ENCODE measurements at places on chromosomes 2 and 18.

- no peak for DNase-seq
Observed at GRCh38 chr18:35061336-35061735, 20.1 kb downstream of the MAPRE2 start.

DNA sequence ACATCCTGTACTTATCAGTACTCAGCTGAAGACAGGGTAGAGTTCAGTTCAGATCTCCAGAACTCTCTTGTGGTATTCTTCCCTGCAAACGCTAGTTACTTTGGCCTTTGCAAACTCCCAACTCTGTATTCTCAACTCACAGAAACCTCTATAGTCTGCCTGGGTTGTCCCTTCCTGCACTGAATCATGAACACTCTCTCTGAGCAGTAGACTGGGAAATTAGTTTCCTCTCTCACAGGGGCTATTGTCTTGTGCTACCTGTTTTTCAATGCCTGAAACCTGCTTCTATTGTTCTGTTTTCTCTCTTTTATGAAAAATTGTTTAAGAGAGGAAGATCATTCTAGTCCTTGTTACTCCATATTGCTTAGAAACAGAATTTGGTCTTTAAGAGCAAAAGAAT is 134.7 kb downstream of the VIT start:
- no peak for DNase-seq

- DNase-seq = no peak
Observed at GRCh38 chr2:213087040-213087439, 64.4 kb downstream of the IKZF2 start.

- no peak for DNase-seq
Observed at GRCh38 chr2:12824351-12824777, 107.6 kb downstream of the TRIB2 start.

- DNase-seq = no peak
Observed at GRCh38 chr2:153474876-153475435, 3.6 kb downstream of the RPRM start.

GRCh38 chr2:85854166-85854509 is 34.7 kb downstream of the ST3GAL5 start:
- DNase-seq = no peak

- DNase-seq = no peak
Observed at GRCh38 chr2:100786297-100786658, 33.7 kb upstream of the NPAS2 start.

DNA sequence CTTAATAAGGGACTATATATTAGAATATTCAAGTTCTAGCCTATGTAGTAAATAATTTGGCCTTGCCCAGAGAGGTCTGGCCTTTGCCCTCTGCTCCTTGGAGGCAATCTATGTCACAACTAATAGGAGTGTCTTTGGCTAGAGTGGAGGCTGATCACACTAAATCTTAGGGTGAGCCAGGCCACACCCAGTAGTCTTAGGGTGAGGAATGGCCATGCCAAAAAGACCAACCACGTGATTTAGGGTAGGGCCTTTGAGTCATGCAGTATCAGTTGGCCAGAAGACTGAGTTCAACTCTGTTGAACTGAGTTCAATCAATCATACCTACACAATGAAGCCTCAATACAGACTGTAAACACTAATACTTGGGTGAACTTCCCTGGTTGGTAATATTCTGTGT is 26.0 kb upstream of the FLACC1 start:
- DNase-seq = no peak

DNA sequence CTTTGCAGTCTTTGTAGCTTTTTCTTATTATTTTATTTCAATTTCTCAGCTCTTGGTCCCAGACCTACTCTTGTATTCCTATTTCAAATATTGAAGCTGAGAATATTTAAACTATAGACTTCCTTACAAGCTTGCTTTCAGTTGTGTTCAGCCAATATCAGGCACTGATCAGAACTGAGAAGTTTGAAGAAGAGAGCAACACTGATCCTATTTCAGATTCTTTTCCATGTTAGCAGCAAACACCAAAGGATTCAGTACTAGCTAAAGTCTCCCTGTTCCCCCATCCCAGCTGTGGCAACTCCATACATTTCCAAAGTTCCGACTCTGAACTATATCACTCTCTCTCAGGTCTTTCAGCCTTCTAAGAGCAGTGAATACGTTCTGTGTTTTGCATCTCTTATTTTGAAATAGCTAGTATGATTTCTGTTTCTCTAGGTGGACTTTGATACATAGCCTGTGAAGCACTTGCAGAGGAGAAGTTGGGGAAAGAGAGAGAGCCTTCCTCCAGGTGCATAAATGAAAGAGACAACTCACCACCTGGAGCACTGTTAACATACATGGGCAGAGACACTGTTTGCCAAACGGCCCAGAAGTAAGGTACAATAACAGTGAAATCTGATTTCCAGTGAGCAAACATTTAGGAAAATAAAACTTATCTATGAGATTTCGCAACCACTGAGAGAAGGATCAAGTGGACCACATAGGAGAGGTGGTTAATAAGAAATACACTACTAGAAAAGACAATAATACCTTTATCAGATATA is 135.0 kb upstream of the ZNF804A start:
- no peak for DNase-seq

DNA sequence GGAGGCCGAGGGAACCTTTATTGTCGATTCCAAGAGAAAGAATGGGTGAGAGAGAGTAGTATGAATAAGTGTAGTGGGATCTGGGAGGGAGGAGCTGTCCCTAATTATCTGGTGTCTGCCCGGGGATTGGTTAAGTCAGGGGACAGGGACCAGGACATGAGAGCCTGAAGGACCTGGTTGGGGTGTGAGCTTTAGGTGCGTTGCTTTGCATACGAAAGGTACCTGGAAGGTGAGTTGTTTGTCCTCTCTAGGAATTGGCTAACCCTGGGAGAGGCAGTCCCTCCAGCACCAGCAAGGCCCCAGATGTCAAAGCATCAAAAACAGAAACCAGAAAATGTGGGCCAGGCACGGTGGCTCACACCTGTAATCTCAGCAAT is 48.1 kb upstream of the RPL31 start:
- DNase-seq = no peak

DNA sequence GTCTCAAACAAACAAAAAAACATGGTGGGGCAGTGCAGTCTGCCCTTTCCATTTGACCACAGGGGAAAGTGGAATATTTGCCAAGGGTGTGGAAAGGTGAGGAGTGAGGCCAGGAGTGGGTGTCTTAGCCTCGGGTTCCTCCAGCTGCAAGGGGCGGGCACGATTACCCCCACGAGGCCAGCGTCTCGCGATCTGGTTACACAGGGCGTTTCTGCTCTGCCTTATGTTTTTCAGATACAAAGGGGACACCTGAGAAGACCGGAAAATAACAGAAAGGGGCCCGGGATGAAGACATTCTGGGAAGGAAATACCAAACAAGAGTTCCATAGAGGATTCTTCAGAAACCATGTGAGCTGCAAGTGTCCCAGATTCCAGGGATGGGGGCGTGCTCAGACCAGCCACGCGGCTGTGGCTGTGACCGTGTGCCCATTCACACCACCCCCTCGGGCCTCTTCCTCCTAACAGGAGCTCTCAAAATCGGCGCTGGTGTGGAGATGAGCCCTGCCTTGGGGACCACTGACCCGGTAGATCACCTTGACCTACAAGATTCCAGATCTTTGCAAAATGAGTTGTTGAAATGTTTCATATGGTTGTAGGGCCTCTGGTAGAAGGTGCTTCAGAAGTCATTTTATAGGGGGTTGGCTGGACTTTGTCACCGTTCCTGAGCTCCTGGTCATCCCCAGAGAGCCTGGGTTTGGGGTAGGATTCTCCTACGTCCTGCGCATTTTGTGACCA is 34.2 kb downstream of the FAM178B start:
- DNase-seq = no peak

DNA sequence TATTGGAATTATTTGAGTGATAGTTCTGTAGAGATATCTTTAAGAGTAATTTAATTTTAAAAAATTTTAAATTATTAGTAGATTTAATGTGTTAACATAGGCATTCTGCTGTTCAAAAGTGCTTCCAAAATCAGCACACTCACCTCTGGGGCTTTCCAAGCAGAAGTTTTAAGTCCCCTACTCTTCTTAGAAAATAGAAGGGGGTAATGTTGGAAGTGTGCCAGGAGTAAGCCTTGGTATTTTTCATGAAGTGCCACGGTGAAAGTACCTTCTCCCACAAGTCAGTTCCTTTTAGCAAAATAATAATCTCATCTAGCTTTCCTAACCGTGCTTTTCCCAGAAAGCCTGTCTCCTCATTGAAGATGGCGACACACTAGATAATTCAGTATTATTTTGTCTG is 3.9 kb upstream of the TNFRSF11A start:
- no peak for DNase-seq

- DNase-seq = no peak
Observed at GRCh38 chr2:223967981-223968380, 10.7 kb downstream of the MRPL44 start.

GRCh38 chr2:16727256-16727655 is 61.6 kb upstream of the CYRIA start:
- no peak for DNase-seq

DNA sequence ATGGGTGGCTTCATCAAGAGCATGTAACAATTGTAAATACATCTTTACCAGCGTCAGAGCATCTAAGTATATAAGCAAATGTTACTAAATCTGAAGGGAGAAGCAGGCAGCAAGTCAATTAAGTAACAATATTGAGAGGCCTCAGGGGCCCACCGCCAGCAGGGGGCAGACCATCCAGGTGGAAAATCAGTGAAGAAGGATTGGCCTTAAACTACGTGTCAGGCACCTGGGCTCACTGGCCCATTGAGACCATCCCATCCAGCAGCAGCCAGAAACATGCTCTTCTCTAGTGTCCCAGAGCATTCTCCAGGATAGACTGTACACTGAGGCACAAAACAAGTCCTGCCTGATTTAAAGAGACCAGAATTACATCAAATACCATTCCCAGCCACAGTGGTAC is 96.2 kb upstream of the SNTG2 start:
- peak; percentile 6 for DNase-seq

- no peak for DNase-seq
Observed at GRCh38 chr2:61920548-61920947, 15.1 kb downstream of the COMMD1 start.

DNA sequence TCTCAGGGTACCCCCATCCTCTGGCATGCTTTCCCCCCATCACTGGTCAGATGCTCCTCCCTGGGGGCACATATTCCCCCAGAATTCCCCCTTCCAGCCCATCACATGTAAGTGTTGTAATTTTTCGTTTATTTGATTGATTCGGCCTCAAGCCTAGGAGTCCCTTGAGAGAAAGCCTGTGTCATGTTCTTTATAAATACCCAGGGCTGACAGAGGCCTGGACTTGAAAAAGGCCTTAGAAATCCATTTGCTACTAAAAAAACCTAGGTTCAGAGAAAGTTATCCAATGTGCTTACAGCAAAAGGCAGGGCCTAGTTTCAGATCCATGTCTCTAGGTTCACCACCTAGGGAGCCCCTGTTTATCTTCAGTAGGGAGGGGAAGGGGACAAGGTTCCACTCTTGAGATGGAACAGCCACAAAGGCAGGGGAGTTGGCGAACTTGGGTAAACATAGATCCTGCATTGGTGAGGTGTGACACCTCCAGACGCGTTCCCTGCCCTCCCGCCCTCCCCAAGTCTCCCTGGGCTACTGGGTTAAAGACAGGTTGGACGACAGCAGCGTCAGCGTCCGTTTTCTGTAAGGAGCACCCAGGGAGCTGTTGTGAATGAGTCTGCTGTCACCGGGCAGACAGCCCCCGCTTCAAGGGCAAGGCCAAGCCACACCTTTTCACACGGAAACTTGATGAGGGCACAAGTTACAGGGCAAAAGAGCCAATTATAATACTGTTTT is 147.8 kb downstream of the EN1 start:
- DNase-seq = no peak

DNA sequence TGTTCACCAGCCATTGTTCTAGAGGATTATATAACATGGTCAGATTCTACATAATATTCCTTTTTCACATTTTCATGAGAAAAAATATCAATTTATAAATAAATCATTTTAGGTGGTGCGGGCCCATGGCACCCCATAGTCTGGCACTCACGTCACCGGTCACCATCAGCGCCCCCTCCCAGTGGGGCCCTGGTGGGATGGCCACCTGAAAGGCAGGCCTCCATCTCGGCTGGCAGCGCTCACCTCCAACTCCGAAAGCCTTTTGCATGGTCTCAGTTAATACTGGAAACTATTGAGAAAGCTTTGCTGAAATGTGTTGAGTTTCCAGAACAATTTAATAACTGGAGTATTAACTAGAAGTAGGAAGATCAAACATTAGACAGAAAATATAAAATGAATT is 141.4 kb upstream of the SALL3 start:
- no peak for DNase-seq

DNA sequence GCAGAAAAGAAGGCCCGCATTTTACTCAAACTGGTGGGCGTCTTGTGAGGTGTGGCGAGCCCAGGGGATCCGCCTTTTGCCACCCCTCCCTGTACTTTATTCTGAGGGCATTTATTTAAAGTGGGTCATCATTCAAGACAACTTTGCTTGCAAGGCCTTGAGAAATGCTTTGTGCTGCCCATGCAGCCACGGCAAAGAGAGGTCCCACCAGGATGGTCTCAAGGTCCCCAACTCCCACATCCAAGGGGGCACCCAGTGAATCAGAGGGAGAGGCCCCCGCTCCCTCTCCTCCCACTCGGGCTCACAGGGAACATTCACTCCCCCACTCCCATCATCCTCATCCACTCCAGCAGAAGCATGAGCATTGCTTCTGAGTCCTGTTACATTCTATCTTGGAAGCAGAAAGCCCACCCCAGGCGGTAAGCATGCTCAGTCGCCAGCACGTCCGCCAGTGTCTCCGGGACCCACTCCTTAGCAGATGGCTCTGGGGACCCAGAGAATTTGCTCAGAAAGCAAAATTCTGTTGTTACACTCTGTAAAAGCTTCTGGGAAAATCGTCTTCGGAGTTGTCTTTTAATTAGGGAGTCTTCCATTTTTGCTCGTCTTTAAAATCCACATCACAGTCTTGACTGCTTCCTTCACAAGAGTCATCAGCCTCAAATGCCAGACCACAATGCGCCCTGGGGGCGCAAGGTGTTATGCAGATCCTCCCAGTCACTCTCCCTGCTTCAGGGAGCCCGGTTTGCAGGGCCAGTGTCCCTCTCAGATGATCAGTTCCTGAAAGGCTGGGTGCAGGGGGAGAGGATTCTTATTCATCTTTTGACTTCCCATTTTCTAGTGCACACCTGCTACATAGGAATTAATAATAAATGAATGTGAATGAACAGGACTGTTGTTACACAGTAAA is 99.4 kb upstream of the NCK2 start:
- peak; percentile 1 for DNase-seq

GRCh38 chr18:64210401-64210949 is 61.6 kb upstream of the LINC00305 start:
- no peak for DNase-seq

Measured in stimulated activated CD8-positive, alpha-beta memory T cell treated with anti-CD3 and anti-CD28 coated beads, Interleukin-7, amount 100 ng/mL, for 48 hours (primary cell).